ENCODE measurements at places on chromosomes 12 and 14.

- DNase-seq: no peak
Observed at GRCh38 chr12:40508421-40508820, 183.8 kb upstream of the CNTN1 start.

DNA sequence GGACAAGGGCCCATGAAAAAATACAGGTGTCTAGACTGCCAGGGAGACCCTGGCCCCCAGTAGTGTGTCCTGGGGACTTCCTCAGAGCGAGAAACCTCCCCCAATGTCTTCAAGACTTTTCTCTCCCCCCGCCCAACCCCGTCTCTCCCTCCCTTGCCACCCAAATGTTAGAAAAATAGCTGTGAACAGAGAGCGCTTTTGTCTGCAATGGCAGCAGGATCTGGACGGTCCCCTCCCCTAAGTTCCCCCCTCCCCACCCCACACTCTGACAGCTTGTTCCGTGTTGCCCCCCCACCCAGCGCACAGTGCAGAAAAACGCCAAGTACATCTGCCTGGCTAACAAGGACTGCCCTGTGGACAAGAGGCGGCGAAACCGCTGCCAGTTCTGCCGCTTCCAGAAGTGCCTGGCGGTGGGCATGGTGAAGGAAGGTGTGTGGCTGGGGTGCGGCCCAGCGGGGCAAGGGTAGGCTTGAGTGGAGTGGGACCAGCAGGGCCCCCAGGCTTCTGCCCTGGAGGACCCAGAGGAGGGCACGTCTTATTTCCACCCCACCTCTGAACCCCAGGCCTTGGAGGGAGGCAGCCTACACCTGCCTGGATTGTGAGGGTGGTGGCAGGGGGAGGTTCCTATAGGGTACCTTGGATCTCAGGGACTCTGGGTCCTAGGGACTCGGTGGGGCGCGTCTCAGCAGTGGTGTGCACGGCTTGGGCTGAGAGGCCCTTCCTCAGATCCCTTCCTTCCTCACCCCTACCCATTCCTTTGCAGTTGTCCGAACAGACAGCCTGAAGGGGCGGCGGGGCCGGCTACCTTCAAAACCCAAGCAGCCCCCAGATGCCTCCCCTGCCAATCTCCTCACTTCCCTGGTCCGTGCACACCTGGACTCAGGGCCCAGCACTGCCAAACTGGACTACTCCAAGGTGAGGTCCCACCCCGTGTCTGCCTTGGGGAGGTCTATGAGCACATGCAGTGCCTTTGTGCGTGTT lies 4.8 kb downstream of the NR4A1 start:
- DNase-seq: no peak

GRCh38 chr12:67014642-67015041 lies 254.5 kb upstream of the CAND1 start:
- no peak for DNase-seq

GRCh38 chr12:84973026-84973425 lies 60.4 kb upstream of the SLC6A15 start:
- no peak for DNase-seq

DNA sequence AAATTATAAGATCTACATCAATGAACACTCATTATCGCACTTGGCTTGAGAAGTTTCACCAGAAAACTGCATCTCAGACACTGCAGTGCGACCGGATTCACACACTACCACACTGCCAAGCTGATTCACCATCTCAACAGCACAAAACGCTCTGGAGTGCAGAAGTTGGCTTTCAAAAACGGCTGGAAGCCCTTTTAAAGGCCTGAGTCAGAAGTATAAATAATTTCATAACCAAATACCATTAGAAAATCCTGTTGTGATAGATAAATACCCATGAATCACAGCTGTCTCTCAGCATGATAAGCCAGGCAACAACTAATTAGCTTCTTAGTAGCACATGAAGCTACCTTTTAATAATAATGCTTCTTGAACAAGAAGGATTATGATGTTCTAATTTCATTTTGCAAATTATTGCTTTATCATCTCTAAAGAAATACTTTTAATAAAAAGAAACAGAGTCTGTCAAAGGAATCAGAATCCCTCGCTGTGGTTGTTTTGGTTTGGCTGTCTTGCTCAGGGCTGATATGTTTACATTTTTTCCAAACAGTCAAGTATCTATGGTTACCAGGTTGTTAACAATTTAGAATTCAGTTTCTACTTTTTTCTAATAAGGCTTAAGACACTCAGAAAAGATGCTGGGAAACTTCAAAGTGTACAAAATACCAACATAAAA lies 51.2 kb downstream of the SLC2A13 start:
- DNase-seq: no peak

DNA sequence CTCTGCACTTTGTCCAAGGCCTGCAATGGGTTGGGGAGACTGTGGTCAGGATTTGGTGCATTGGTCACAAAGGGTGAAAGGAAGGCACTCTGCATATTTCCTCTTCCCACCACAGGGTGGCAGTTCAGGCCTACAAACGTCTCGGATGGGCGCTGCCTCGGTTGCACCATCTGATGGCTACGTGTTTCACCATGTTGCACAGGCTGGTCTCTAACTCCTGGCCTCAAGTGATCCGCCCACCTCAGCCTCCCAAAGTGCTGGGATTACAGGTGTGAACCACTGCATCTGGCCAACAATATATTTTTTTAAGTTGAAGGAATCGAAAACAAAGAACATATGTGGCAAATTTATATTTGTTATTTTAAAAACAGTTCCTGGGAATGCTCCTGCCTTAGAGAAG lies 35.1 kb downstream of the TMBIM6 start:
- peak; percentile 75 for DNase-seq

GRCh38 chr14:28876572-28876945 lies 110.0 kb downstream of the FOXG1 start:
- no peak for DNase-seq

GRCh38 chr12:24328261-24328660 lies 378.8 kb upstream of the SOX5 start:
- DNase-seq: no peak

Data from germinal center (tissue), 1 donor.